ENCODE measurements at places on chromosomes 4 and X. TPM values are rescaled to one million over a fixed set of nuclear protein-coding genes. Genes with fewer than 3 reads are reported as not detected.

The UBE2A gene
- 44.7 TPM for total RNA-seq

The EREG gene
- 46.5 TPM for total RNA-seq

The SPANXB1 gene
- total RNA-seq: not detected

The AP1AR gene
- total RNA-seq: 14.7 TPM

The TLR6 gene
- 1.6 TPM for total RNA-seq

The MCF2 gene
- not detected for total RNA-seq

The CDX4 gene
- total RNA-seq: not detected

The CXCL11 gene
- 0.24 TPM for total RNA-seq

The XAGE2 gene
- not detected for total RNA-seq

The ALB gene
- 7.6 TPM for total RNA-seq

The PRKG2 gene
- total RNA-seq: 1.3 TPM

The CFI gene
- total RNA-seq: 31.5 TPM

The NPY5R gene
- total RNA-seq: not detected

The AKAP14 gene
- not detected for total RNA-seq

The SPANXN3 gene
- not detected for total RNA-seq

The HSFX3 gene
- total RNA-seq: not detected

The FRMD7 gene
- total RNA-seq: not detected

The SSX3 gene
- not detected for total RNA-seq

The SLC26A1 gene
- not detected for total RNA-seq

The MBNL3 gene
- 27.8 TPM for total RNA-seq

The GLRA2 gene
- total RNA-seq: not detected

The KCND1 gene
- total RNA-seq: 0.28 TPM

The STOX2 gene
- 12.0 TPM for total RNA-seq

The GAGE2A gene
- total RNA-seq: not detected

The AVPR2 gene
- total RNA-seq: 0.20 TPM

The CDKL5 gene
- 8.7 TPM for total RNA-seq

The FAM193A gene
- 12.0 TPM for total RNA-seq

The MAGEE2 gene
- not detected for total RNA-seq

The SCARB2 gene
- total RNA-seq: 70.0 TPM

The DTHD1 gene
- 0.08 TPM for total RNA-seq

The HSD17B13 gene
- total RNA-seq: not detected

The ZNF718 gene
- 3.3 TPM for total RNA-seq

The MTCP1 gene
- 14.9 TPM for total RNA-seq

The DGKK gene
- not detected for total RNA-seq

The KLB gene
- 0.32 TPM for total RNA-seq

The FHIP1A gene
- total RNA-seq: 43.6 TPM

The MTMR8 gene
- 2.1 TPM for total RNA-seq

The VCX gene
- total RNA-seq: not detected

The MAP7D2 gene
- total RNA-seq: 0.56 TPM

The STK26 gene
- 14.5 TPM for total RNA-seq

The ZNF157 gene
- 0.16 TPM for total RNA-seq

The LRAT gene
- total RNA-seq: 0.76 TPM

The GAGE12F gene
- total RNA-seq: not detected

The RRH gene
- total RNA-seq: 0.16 TPM

The CT45A2 gene
- total RNA-seq: not detected

The ASMTL gene
- total RNA-seq: 8.1 TPM
